Activated CD8-positive, alpha-beta memory T cell treated with anti-CD3 and anti-CD28 coated beads, Interleukin-2, amount 50 U/mL, for 4 hours (primary cell): ENCODE measurements at places on chromosomes 5 and 9.

GRCh38 chr5:88188458-88189132 lies 80.0 kb downstream of the TMEM161B start:
- DNase-seq = no peak

GRCh38 chr9:68678430-68678829 lies 26.6 kb upstream of the PIP5K1B start:
- DNase-seq = no peak

DNA sequence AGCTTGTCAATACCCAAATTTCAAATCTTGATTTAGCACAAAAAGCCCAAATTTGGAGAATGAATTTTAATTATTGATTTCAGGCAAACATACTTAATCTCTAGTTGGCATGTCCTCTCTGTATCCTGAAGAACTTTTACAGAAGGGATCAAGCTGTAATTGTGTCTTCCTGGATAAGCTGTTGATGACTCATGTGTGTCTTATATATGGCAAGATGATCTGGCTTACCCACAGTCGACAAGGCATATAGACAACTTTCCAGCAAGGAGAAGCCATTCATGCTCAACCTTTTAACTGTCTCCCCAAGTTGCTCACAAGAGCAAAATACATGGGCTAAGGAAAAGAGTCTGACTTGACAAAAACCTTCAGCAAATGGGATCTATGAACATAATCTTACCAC lies 112.5 kb upstream of the SLCO6A1 start:
- DNase-seq = no peak

GRCh38 chr5:177338251-177339106 lies 13.0 kb downstream of the LMAN2 start:
- no peak for DNase-seq

GRCh38 chr5:177457852-177458681 lies 11.5 kb downstream of the PRR7 start:
- no peak for DNase-seq

- DNase-seq = no peak
These were observed 6.1 kb upstream of the TMEM252 start for GRCh38 chr9:68546596-68547390.

- no peak for DNase-seq
These were observed 34.8 kb downstream of the FBXO38 start for GRCh38 chr5:148418511-148418910.

GRCh38 chr5:95620870-95621838 lies 1.3 kb downstream of the GPR150 start:
- DNase-seq = peak; percentile 39

DNA sequence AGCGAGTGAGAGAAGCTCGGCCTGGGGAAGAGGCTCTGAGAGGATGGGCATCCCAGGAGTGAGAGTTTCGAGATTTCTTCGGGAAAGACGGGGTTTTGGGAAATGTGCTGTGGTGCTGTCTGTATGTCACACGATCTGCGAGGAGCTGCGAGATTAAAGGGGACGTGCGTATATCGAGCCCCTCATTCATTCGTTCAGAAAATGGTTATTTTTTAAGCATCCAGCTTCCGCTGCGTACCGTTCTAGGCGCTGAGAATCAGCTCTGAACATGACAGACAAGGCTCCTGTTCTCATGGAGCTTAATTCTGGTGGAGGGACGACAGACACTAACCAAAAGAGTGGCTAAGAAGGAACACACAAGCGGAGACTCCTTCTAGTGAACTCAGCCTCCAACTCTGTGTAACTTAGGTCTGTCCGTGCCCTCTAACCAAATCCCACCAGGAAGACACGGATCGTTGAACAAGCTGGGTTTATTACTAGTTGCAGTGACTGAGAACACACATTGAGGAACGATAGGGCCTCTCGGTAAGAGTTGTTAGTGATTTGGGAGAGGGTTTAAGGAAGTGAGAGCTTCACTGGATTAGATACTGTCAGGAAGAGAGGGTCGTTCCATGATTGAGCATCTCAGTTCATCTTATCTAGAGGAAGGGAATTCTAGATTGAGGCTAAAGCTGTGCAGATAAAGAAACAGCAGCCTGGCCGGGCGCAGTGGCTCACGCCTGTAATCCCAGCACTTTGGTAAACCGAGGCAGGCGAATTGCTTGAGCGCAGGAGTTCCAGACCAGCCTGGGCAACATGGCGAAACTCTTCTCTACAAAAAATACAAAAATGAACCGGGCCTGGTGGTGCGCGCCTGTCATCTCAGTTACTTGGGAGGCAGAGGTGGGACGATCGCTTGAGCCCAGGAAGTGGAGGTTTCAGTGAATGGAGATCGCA lies 1.0 kb upstream of the FBXW11 start:
- DNase-seq = peak; percentile 20

GRCh38 chr5:93346301-93346700 lies 234.7 kb downstream of the NR2F1-AS1 start:
- no peak for DNase-seq

DNA sequence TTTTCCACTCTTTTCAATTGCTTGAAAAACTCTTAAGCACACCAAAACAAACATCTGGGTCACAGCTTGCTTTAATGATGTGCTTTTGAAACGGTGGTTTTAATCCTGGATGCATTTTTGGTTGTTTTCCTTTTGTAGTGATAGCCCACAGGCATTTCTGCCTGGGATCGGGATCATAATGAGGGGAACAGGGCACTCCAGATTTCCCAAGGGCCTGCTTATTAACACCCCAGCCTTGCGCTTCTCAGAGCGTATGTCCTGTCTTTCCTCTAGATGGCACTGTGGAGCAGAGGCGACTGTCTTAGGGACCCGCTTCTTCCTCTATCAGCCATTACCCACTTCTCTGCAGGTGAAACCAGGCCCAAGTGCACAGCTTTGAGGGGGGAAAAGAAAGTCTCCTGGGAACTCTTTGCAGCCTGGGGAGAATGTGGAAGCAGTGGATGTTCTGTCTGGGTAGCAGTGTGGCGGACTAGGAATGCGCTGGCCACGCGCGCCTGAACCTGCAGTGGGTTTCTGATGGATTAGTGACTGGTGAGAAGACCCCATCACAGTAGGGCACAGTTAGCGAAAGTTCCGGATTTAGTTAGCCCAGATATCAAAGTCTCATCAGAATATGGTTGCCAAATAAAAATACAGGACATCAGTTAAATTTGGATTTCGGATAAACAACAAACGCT lies 190.1 kb downstream of the GNA14 start:
- peak; percentile 51 for DNase-seq

GRCh38 chr9:78294290-78295176 lies 2.4 kb upstream of the PSAT1 start:
- no peak for DNase-seq

DNA sequence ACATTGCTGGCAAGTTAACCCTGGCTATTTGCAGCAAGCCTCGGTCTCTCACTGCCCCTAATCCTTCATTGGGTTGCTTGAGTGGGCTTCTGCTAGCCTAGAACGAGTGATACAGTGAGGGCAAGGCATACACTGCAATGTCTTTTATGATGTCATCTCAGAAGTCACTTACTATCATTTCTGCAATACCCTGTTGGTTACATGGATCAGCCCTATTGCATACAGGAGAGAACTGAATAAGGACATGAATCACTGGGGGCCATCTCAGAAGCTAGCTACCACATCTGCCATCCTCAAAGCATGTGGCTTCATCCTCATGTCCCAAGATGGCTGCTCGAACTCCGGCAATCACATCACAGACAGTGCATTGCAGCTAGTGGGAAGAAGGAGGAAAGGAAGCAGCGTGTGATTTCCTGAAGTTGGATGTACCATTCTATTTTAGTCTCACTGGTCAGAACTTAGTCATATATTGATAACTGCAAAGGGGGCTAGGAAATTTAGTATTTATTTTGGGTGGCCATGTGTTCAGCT lies 33.3 kb upstream of the CDKN2AIPNL start:
- no peak for DNase-seq

- DNase-seq = no peak
These were observed 17.7 kb downstream of the SLC45A2 start for GRCh38 chr5:33966805-33967204.

GRCh38 chr9:115640887-115641286 lies 512.7 kb upstream of the PAPPA start:
- no peak for DNase-seq

DNA sequence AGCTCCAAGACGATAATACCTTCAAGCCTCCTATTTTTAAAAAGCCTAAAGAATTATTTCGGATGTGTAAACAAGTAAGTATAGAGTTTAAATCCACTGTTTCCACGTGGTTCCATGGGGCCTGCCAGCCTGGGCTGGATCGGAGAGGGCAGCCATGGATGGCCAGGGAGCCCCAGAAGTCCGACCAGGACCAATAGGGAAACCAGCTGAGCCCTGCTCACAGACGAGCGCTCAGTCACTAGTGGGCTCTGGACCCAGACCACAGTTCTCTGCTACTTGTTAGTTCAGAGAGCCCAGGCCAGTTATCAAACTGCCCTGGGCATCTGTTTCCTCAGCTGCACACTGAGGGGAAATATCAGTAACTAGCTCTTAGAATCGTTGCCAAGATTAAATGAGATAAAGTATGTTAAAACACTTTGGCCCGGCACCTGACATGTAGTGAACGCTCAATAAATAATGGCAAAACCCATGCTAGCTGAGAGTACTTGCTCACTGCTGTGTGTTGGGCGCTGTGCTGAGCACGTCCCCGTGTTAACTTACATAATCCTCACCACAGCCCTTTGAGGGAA lies 124.8 kb downstream of the RGS3 start:
- no peak for DNase-seq

- DNase-seq = no peak
These were observed 70.0 kb downstream of the RGMB start for GRCh38 chr5:98843481-98843880.

DNA sequence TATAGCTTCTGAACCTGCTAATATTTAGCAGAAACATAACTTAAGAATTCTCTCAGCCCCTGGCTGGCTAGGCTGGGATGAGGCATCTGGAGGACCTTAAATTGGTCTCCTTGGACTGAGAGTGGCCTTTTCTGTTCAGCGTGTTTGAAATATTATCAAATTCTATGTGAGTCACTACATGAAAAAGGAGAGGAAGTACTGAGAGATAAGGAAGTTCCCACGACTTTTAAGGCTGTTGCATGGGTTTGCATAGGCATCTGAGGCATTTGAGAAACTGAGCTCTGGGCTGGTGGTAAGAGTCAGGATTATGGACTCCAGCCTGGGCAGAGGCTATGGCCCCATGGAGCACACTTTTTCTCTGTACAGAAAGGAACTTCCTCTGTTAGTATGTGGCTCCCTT lies 816.2 kb upstream of the GRAMD2B start:
- DNase-seq = no peak

DNA sequence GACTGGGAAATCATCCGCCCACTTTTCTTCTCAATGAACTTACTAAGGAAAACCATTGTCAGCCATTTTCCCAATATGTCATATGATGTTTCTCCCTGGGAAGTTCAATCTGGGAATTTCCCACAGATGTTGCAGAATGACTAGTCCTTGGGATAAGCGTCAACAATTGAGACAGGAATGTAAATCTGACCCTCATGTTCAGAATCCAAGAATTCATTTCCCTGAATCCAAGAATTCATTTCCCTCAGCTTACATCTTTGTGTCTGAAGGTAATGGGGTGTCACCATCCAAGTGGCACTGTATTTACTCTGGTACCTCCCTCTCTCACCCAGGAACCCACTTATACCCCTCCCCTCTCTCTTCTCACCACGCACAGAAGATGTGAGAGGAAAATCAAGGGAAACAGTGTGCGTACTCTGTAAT lies 7.4 kb downstream of the KLF9 start:
- DNase-seq = no peak

DNA sequence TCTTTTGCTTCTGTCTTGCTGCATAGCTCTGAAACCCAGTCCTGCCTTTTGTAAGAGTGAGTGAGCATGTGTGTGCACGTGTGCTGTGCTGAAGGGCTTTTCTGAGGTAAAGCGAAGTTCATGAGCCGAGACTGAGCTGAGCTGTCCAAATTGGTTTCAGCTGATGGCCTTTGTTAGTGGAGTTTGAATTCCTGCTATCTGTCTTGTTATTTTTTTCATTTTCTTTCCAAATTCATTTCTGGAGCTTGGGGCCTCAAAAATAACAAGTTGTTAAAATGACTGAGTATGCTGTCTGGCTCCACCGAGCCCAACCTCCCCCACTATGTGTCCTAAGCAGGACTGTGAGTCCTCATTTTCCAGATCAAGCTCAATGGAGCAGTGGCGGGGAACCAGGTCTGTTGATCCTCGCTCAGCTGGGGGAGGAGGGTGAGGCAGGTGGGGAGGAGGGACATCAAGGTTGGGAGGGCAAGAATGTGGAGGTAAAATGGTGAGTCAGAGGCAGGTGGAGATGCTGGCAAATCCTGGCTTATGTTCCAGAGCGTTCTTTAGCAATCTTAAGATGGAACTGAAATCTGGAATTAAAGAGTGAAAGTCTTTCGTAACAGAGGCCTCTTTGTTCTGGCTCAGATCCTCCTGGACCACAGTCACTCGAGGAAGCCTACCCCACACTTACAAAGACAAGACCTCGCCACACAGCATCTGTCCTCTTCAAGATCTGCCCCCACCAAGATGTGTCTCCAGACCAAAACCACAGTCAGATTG lies 63.9 kb downstream of the SREK1 start:
- DNase-seq = no peak

DNA sequence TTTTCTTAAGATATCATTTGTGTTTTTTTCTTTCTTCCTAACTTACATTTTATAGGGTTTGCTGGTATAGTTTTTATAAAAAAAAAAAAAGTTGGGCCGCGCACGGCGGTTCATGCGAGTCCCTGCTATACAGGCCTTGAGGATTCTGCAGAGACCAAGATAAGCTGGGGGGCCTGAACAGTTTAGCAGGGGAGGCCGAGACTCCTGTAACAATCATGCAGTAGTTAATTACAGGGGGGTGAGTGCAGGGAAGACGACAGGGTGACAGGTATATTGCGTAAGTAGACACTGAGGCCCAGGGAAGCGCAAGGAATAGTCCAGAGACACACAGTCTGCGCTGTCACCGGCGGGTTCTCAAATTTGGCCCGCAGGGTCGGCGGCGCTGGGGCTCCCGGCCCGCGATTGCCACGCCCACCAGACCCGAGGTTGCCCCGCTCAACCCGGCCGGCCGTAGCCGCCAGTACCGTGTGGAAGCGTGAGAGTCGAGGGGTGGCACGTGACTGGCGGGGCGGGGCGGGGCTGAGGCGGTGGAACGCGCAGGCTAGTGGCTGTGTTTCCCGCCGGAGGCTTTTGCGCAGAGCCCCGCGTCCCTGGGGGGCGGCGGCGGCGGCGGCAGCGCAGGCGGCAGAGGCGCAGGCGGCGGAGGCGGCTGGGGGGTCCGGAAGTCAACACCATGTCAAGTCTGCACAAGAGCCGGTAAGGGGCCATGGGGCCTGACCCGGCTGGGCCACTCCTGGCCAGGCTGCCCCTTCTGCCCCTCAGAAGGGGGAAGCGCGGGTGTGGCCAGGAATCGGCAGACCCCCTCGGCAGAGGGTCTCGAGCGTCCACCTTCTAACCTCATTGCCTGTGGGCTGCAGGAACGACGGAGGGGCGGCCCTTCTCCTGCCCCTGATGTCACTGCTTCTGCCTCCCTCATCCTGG lies at the start of gene TBC1D13:
Gene TBC1D13 (plus strand): TSS at position 573 of the 921 bp plus-strand sequence. CDS start 101 bp downstream, at position 674.
- DNase-seq = peak; percentile 89

DNA sequence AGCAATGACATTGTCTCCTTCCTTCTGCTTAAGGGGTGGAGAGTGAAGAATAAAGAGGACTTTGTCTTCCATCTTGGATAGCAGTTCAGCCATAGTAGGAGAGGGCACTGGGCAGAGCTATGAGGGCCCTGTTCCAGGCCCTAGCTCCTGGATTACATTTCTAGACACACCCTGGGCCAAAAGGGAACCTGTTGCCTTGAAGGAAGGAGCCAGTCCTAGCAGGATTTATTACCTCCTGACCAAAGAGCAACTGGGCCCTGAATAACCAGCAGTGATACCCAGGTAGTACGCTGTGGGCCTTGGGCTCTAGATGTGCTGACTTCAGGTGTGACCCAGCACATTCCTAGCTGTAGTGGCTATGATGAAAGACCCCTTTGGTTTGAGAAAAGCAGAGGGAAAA lies 95.8 kb downstream of the RMI1 start:
- DNase-seq = no peak
